ENCODE measurements at places on chromosomes 7 and 10.

- ATAC-seq = no peak
Measured at GRCh38 chr7:133641436-133641835, 388.6 kb downstream of the EXOC4 start.

DNA sequence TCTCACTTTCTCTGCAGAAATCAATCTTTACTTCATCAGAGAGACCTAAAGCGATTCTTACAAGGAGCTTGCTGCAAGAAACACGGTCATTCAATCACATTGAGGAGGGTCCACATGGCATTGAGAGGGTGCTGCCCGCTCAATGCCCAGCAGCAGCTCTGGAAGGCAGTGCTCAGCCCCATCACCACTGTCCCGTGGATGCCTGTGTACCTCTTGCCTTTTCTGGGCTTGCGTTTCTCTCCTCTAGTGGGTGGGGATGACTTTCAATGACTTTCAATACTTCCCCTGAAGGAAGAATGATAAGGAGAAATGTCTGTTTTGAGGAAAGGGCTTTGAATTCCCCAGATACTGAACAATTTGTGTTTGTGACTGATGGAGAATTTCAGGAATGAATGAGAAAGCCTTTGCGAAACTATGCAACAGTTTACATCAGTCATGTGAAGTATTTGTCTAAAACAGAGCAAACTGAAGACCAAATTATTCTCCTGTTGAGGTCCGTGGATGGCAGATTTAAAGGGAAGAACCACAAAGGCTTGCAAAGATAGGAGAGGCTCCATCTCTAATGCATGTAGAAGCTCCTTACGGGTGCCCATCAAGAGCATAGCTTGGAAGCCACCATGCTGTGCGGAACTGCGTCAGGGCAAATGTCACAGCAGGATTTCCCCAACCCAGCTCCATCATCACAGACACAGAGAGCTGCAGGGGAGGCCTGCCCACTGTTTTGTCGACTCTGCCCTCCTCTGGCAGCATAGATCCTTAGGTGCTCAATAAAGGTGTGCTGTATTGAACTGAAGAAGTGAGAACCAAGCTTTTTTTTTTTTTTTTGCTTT lies 6.6 kb upstream of the ZNF22 start:
- ATAC-seq = no peak

DNA sequence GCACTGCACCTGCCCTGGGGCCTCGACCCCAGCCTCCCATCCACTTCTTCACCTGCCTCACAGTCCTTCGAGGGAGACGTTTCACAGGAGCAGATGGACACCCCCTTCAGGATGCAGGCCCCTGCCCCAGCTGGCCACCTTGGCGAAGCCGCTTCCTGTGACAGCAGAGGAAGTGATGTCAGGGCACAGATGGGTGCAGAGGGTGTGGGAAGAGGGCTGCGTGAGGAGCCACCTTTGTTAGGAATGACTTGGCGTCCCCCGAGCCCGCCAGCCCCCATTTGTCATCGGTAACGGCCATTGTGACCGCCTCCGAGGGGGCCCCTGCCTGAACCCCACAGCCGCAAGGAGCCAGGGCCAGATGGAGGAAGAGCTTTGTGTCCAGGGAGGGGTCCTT lies 47.4 kb upstream of the SLC29A3 start:
- no peak for ATAC-seq

DNA sequence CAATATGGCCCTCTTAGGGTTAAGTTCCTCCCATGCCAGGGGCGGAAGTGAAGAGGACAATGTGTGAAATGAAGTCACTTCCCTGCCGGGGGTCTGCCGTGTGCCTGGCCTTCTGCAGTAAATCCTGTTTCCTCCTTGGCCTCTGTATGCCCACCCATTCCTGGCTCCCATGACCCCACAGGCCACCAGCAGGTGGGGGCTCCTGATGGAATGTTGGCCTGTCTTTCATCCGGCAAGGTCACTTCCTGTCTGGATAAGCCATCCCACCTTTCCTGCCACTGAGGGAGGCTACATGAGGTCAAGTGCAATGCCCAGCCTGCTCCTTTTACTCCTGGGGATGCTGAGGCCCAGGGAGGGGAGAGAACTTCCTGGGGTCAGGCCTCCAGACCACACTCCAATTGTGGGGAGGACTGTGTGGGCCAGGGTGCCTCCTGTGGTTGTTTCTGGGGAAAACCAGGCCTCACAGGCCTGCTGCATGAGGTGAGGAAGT lies 22.3 kb downstream of the PALD1 start:
- ATAC-seq = no peak

GRCh38 chr10:110162741-110163145 lies 44.7 kb upstream of the MXI1 start:
- no peak for ATAC-seq

DNA sequence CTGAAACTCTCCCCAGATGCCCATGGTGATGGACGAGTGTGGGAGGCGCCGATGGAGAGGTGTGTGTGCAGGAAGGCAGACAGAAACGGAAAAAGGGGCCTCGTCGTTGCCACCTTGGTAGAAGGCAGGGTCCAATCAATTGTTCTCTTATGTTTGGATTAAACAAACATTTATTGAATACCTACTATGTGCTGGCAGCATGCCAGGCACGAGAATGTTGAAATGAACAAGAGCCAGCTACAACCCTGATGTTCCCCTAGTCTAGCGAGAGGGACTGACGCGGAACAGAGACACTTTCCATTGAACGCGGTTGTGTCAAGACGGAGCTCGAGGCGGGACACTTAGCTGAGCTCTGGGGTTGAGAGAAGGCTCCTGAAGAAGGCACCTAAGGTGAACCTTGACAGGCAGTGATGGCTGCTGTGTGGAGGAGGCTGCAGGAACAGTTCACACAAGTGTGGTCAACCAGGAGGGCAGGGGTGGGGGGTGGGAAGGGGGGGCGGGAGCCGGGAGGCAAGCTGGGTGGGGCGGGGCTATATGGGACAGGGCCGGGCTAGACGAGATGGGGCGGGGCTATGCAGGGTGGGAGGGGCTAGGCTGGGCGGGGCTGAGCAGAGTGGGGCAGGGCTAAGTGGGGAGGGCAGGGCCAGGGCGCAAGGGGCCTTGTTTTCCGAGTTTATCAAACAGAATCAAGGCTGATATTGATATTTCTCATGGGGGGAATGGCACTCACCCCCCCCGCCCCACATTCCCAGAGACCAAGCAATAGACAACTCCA lies 181.0 kb downstream of the GATA3 start:
- ATAC-seq = no peak

DNA sequence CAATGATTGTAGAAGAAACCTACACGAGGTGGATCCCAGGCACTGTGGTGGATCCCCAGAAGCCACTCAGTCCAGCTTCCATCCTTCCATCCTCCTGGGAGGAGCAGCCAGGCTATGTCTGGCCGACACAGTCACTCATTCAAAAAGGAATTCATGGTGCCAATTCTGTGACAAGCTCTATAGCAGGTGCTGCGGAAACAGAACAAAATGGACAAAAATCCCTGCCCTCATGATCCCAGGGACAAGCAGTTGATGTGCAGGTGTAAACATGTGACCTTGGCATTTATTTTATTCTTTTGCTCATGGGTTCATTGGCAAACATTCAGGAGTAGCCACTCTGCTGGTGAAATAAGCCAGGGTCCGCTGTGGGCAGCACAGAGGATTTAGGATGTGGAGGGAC lies 49.2 kb upstream of the FGFR2 start:
- no peak for ATAC-seq

DNA sequence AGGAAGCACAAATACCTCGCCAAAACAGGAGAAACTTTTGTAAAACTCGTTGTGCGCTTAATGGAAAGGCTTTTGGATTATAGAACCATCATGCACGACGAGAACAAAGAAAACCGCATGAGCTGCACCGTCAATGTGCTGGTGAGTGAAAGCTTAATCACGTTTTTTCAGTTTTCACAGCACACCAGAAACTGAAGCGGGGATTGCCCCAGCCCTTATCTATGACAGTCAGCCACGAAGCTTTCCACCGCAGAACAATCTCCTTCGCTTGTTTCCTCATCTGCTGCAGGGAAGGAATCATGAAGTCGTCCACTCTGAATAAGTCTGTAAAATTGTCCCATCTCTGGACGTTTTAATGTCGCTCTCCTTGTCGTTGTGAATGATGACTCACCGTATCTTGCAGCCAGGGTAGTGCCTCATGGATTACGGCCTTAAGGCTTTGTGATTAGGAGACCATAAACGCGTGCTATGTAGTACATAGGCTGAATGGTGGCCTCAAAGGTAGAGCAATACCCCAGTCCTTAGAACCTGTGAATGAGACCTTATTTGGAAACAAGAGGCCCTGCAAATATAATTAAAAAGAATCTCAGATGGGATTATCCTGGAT lies 174.9 kb upstream of the NPS start:
- no peak for ATAC-seq

- peak; percentile 81 for ATAC-seq
Measured at GRCh38 chr7:20238754-20239324, 21.7 kb upstream of the MACC1 start.

DNA sequence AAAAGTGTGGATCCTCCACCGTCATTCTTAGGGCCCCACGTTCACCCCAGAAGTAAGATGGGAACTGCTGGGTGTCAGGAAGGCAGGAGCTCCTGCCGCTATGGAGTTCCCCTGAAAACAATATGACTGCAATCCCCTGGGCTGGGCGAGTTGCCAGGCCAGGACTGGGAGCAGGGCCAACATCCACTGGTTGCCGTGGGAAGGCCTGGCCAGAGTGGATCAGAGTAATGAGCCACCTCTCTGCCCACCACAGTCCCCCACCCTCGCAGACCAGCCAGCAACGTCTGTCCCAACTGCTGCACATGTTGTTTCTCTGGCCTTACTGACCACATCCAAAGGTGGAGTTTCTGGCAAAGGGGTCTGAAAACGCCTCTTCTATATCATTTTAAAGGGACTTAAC lies 86.6 kb downstream of the STRA8 start:
- no peak for ATAC-seq

DNA sequence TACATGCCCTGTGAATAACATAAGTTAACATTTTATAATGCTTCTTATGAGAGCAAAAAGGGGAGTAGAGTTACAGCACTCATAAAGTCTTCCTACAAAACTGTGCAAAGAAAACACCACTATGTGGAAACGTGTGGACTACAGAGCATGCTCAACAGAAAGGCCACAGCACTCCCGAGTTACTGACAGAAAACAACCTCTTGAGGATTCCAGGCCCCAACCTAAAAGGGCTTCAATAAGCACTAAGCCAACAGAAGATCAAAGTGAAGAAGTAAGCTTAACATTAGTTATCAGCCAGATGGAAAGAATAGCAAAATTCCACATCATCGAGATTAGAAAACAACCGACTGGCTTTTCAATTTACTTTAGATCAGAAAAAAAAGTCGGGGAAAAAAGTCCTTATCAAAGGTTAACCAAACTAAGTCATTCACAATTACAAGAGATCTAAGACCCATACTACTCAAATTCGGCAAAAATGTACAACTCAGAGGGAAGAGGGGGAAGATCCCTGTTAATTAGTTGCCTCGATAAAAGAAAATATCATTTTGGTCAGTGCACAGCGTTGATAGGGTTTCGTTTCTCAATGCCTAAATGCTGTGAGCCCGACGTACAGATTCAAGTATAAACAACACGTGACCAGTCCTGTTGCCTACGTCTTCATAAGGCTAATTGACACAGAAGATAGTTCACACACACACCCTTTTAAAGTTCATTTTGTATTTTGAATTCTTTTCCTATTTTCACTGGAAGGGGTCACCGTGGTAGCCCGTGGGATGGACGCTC lies 1.4 kb downstream of the KBTBD2 start:
- peak; percentile 39 for ATAC-seq

DNA sequence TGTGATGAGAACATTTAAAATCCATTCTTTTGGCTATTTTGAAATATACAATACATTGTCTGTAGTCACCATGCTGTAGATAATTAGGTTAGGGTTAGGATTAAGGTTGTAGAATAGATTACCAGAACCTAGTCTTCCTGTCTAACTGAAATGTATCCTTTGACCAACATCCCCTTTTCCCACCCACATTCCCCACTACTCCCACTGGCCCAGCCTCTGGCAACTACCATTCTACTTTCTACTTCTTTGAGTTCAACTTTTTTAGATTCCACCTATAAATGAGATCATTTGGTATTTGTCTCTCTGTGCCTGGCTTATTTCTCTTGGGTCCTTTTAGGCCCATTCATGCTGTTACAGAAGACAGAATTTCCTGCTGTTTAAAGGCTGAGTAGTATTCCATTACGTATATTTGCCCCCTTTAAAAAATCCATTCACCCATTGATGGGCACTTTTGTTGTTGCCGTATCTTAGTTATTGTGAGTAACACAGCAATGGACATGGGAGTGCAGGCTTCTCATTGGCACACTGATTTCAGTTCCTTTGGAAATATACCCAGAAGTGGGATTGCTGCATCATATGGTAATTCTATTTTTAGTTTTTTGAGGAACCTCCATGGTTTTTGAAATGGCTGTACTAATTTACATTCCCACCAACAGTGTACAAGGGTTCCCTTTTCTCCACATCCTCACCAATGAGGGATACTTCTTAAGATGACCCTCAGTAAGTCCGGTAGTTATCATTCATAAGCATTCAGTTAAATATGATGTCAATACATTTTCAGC lies 104.0 kb downstream of the RALA start:
- no peak for ATAC-seq

- ATAC-seq = no peak
Measured at GRCh38 chr7:152590481-152590880, 85.5 kb downstream of the XRCC2 start.

- ATAC-seq = no peak
Measured at GRCh38 chr10:117514971-117515370, 27.6 kb upstream of the EMX2 start.

GRCh38 chr7:129615018-129615417 lies 3.5 kb downstream of the NRF1 start:
- ATAC-seq = peak; percentile 37

DNA sequence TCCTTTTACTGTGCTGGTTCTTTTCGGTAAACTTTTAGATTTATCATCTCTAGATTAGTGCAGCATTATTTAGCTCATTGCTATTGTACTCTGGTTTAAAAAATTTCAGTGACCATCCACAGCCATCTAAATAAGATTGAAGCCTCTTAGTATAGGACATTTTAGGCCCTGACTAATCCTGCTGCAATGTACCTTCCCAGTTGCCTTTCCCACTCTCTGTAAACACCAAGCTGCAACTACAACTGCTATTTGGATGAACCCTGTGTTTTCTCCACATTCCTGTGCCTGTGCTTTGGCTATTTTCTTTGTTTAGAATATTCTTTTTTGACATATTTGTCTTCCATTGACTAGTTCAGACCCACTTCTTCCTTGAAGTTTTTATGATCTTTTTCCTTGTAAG lies 314.6 kb downstream of the AUTS2 start:
- ATAC-seq = no peak
